ENCODE measurements at places on chromosomes 5 and 9.
A peak's percentile ranks its signal among the peaks of the same experiment; 100 is the strongest.

DNA sequence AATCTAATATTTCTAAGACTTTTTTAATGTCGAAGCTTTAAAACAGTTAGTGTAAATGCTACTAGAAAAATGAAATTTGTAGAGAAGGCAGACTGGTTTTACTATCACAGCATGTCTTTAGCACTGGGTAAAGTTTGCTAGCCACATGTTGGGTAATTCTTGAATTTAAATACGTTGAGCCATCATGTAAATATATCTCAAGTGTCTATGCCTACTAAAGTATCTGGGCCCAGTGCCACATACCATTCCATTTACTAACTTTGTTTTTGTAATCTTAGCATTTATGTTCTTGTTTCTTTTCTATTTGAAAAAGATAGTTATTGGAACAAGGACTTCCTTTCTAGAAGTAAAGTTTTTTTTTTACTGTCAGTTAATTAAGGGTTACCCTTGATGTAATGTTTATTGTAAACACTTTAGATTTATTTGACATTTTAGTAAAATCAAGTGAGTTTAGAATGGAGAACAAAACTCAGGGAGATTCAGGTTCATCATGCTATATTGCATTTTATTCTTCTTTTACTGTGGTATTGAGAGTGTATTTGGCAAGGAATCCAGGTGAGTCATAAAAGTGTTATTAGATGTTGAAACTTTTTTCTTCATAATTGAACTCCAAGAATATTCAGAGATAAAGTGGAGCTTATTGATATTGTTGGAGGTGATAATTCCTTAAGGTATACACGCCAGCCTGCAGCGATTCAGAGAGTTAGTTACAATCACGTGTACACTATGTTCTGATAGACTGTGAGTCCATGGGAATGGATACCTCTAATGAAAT is 182.4 kb downstream of the CCDC171 start:
- no peak for DNase-seq

DNA sequence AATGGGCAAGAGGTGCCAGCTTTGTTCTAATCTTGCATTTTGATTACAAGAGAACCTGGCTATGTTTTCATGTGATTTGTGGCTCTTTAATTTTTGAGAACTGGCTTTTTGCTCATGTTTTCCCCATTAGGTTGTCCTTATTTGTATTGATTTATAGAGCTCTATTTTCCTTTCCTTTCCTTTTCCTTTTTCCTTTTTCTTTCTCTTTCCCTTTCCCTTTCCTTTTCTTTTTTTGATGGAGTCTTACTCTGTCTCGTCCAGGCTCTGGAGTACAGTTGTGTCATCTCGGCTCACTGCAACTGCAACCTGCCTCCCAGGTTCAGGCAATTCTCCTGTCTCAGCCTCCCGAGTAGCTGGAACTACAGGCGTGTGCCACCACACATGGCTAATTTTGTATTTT is 55.5 kb downstream of the GPBP1 start:
- DNase-seq = no peak

GRCh38 chr5:160071516-160071915 is 47.7 kb downstream of the PWWP2A start:
- DNase-seq = no peak

DNA sequence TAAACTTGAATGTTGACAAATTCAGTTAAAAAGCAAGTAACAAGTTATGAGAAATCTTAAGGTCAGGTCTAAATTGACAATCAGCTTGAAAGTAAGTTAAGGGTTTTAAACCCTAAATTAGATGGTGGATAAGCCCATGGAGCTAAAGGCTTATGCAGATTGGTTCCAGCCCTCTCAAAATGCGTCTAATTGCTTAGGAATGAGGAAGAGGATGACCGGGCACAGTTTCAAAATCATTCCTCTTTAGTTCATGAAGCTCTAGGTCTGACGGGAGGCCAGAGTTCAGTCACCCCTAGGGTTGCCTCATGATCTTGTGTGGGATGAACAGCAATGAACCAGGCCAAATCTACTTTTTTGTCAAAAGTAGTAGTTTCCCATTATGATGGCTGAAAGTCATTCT is 75.4 kb downstream of the SLC38A9 start:
- no peak for DNase-seq

DNA sequence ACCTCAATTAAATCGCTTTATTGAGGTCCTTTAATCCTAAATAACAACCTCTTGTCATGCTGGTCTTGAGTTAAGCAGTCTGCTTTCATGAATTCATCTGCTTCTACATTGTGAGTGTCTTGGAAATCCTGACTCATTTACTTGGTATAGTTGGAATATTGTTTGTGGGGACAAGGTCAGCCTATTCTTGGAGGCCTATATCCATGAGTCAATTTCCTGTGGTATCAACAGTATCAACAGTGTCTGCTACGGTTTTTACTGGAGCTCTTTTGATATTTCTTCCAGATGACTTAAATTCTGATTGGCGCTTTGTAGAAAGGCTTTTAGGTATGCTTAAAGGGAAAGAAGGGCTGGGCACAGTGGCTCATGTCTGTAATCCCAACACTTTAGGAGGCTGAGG is 71.2 kb upstream of the PARP8 start:
- no peak for DNase-seq

- no peak for DNase-seq
These were observed 9.8 kb upstream of the GPRIN1 start for GRCh38 chr5:176619569-176620332.

DNA sequence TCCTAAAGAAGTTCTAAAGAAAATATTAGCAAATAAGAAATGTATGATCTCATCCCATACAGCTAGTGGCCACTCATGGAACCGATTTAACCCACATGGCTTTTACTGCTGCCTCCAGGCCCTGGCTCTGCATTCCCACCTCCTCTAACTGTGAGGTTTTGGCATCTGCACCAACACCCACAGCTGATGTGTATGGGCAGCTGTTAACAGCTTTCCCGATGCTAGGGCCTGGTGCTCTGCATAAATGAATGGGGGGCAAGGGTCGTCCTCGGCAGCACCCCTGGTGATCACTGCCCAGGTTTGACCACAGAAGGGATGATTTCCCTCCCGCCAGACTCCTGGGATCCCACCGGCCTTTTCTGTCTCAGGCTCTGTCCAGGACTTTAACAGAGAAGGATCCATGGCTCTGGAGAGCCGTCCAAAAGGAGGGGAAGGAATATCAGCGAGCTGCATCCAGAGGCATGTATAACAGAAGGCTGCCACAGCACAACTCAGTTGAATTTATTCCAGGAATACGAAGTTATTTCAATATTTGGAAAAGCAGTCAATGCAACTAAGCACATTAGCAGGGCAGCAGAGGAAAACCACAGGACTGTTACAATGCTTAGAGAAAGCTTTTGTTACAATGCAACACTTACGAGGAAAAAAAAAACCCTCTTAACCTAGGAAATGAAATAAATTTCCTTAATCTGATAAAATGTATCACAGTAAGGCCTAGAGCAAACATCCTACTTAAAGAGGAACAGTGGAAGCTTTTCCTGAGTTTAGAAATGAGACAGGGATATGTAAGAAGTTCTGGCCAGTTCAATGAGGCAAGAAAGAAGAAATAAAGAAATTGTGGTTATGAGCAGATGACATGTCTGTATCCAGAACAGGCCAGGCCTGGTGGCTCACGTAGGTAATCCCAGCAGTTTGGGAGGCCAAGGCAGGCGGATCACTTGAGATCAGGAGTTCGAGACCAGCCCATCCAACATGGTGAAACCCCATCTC is 63.1 kb downstream of the NACC2 start:
- DNase-seq = no peak

- no peak for DNase-seq
These were observed 25.1 kb upstream of the LPCAT1 start for GRCh38 chr5:1548702-1549474.

- DNase-seq = no peak
These were observed 92.8 kb upstream of the SLCO6A1 start for GRCh38 chr5:102591650-102592049.

GRCh38 chr5:165981671-165982070 is 2309.8 kb upstream of the WWC1 start:
- DNase-seq = no peak

DNA sequence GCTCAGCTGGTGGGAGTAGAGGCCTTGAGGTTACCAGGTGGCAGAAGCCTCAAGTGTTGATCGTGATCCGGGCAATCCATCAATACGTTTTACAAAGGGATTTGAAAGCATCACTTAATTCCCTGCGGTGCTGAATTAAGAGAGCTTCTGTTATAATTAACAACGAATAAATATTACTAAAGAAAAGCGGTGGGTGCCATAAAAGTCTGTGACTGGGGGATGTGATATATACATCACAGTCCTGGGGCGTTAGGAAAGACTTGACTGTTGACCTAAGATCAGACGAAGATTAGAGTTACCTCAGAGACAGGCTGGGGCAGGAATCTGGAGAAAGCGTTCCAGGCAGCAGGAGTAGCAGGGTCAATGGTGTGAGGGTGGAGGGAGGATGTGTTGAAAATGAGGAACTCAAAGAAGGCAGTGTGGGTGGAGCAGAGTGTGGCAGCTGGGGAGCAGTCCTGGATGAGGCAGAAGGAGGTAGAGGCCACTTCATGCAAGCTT is 6.7 kb upstream of the C5orf63 start:
- DNase-seq = no peak

GRCh38 chr9:122197882-122198281 is 30.9 kb downstream of the LHX6 start:
- no peak for DNase-seq

DNA sequence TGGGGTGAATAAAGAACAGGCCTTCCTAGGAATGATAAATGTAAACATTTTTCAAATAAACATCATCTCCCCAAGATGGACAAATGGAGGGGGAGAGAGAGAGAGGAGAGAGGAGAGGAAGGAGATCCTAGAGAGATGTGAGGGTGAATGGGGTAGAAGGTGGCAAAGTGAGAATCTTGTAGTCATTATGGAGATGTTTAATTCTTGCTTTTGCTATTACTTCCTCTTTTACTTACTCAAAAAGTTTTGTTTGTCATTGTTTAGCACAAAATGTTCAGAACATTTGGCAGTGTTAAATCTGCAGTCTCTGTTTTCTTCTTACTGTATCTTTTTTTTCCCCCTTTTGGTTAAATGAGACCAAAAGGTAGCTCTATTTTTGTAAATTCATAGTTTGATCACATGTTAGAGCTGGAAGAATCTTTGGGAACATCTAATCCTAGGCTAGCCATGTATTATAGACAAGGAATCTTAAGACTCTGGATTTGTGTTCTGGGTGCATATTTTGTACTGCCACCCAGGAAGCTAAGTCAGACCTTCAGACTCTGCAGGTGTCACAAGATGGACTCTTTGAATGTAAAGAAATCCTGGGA is 266.1 kb downstream of the NTRK2 start:
- no peak for DNase-seq

- DNase-seq = peak; percentile 44
These were observed at the start of gene AQP3 for GRCh38 chr9:33446946-33447798. Gene AQP3 (minus strand): TSS chr9:33447593. CDS start chr9:33447530, 63 bp downstream.

DNA sequence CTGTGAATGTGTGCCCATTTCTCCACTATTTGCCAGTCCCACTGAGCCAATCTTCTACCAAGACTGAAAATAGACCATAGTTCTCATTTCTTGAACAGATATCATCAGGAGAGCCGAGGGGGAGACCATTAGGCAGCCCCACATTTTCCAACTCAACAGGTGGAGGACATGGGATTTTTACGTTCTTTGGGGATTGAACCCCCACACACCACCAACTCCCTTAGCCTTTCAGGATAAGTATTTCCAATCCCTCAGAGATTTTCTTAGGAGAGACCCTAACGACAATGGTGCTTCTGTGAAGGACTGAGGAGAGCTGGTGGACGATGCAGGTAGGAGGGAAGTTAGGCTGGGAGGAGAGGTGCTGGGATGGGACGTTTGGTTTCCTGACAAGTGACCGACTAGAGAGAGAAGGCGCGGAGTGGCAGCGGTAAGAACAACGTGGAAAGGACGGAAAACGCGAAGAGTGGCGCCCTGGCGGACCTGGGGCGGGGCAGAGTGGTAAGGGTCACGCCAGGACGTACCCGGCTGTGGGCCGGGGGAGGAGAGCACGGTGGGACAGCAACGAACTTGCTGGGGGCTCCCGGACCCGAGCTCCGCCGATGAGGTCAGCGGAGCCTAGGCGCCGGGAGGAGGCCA is 681 bp upstream of the CHSY3 start:
- no peak for DNase-seq

DNA sequence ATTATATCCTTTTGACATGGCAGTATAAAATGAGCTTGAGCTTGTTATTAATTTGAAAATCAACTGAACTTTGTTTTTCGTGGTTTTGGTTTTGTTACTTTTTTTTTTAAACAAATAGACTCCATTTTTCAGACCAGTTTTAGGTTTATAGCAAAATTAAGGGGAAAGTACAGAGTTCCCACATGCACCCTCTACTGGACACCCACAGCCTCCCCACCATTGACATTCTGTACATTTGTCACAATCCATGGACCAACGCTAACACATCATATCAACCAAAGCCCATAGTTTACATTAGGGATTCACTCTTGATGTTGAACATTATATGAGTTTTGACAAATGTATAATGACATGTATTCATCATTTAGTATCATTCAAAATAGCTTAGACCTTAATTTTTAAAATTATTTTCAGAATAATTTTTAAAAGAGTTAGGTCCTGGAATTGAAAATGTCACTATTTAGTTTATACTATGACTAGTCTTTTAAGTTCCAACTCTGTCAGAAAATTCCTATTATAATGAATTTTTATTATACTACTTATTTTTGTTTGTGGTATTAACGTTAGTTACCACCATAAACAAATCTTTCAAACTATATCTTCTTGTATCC is 35.3 kb upstream of the JMY start:
- no peak for DNase-seq

GRCh38 chr5:16695779-16696178 is 79.0 kb upstream of the RETREG1 start:
- DNase-seq = no peak

DNA sequence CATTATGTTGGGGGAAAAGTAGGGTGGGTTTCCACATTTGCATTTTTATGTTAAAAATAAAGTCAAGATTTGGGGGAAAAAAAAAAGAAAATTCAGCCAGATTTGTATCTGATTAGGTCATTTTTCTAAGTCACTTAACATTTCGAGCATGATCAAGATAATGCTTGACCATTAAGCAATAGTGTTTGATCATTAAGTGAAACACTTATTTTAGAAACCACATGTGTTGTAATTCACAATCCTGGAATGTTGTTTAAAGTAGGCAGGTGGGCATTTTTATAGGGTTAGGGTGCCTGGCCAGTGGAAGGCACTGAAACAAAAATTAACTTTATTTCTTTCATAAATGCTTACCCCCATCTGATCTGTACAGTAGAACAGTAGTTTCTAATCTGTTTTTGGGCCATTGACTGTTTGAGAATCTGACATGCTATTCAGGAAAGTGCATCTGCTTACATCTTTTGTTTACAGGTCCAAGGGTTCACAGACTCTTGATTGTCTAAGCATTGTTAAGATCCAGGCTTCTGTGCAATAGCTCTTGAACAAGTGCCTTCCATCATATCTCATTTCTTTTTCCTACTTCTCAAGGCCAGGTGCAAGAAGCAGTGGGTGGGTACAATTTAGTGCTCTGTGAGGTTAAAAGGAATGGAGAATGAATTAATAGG is 9.1 kb downstream of the ZCCHC9 start:
- DNase-seq = no peak

DNA sequence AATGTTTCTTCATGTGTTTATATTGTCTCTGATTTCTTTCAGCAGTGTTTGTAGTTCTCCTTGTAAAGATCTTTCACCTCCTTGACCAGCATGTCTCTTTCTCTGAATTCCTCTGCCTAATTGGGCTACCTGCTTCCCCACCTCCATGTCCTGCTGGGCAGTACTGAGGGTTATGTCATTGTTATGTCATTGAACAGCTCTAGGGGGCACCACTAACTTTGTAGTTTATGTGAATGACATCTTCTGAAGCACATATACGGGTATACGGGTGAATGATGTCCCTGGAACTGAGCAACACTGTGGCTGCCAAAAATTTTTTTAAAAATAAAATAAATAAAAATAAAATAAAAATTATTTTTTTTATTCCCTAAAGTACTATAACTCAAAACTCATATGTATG is 16.9 kb upstream of the SNCAIP start:
- DNase-seq = no peak

All from activated T-cell treated with anti-CD3 and anti-CD28 coated beads for 24 hours (primary cell).